ENCODE measurements at places on chromosomes 16 and 17.

DNA sequence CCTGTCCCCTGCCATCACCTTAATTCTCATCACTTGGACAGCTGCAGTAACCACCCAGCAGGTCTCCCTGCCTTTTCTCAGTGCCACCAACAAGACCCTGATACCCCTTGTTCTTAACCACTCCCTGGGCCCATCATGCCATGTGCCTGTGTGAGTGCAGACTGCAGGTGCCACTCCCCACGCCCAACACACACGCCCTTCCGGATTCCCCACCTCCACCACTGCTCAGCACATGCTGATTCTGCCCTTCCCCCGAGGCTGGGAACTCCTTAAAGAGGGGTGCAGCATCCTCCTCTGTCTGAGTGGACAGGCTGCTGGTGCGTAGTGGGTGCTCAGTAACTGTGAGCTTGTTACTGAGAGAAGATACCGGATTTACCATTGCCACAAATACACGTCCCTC, 52.4 kb downstream of the PLD6 start:
- DNase-seq: no peak

GRCh38 chr17:70295731-70296130, 126.4 kb downstream of the KCNJ2 start:
- DNase-seq: peak; percentile 78

GRCh38 chr17:73189417-73190099, 3.3 kb upstream of the COG1 start:
- peak; percentile 76 for DNase-seq

GRCh38 chr16:15879255-15879811, 9.1 kb downstream of the CEP20 start:
- DNase-seq: peak; percentile 74

GRCh38 chr17:65345261-65346005, 208.3 kb downstream of the RGS9 start:
- DNase-seq: no peak

GRCh38 chr16:35678-36305, 17.6 kb downstream of the POLR3K start:
- DNase-seq: no peak

GRCh38 chr17:32345951-32346600, 3.9 kb upstream of the ZNF207 start:
- DNase-seq: no peak

DNA sequence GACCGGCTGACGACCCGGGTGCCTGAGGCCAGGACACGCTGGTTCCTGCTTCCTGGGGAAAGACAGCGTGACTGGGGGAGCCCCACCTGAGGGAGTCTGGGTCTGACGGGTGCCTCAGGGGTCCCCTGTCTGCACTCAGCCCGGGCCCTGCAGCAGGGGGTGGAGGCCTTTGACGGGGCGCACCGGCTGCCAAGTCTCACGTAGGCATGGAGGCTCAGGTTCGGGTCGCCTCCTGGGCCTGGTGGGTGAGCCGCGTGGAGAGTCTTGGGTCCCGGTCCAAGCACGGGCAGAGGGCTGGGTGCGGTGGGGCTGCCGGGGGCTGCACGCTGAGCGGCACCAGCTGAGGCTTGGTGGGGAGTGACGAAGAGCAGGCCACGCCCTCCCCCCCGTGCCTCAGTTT, 40.9 kb downstream of the SOX8 start:
- no peak for DNase-seq

- DNase-seq: no peak
Measured at GRCh38 chr17:81084680-81085419, 49.9 kb downstream of the BAIAP2 start.

DNA sequence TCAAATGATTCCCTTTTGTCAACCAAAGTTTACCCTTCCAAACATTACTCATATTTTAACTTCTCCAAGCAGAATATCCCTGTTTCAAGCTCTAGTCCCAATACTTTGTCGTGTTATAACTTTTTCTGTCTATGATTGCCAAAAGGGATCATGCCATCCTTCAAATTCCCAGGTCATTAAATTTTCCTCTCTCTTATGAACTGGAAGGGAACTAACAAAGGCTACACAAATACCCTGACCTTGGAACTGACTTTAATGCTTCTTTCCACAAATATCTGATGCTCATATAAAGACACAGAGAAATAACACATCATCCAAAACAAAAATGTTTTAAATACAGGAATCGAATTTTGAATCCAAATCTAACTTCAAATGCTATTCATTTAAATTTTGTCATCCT, 1352.7 kb downstream of the CDH11 start:
- DNase-seq: no peak

GRCh38 chr17:64028874-64029464, 8.5 kb upstream of the ICAM2 start:
- DNase-seq: peak; percentile 63

DNA sequence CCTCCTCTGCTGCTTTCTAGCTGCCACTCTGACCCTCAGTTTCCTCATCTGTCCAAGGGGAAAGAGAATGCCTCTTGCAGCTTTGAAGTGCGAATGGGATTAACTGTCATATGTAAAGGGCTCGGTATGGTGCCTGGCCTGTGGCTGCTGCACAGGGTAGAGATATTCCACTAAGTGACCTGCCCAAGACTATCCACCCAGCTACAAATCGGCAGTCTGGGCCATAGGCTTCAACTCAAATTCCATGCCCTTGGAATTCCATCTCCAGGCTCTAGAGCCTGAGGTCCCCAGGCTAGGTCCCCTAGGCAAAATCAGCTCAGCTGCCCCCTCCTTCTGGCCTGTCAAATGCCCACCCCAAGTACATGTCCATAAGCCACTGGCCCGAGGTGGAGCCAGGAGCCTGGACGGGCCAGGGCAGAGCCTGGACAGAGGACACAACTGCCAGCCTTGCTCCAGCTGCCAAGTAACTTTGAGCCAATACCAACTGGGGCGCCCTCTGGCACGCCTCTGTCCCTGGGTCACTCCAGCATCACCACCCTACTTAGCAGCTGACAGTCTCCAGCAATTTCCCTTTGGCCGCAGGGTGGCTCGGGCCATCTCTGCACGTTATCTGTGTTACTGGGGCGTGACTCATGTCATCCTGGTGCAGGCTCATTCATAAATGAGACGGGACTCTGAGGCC, 57.2 kb downstream of the SDK2 start:
- DNase-seq: no peak

DNA sequence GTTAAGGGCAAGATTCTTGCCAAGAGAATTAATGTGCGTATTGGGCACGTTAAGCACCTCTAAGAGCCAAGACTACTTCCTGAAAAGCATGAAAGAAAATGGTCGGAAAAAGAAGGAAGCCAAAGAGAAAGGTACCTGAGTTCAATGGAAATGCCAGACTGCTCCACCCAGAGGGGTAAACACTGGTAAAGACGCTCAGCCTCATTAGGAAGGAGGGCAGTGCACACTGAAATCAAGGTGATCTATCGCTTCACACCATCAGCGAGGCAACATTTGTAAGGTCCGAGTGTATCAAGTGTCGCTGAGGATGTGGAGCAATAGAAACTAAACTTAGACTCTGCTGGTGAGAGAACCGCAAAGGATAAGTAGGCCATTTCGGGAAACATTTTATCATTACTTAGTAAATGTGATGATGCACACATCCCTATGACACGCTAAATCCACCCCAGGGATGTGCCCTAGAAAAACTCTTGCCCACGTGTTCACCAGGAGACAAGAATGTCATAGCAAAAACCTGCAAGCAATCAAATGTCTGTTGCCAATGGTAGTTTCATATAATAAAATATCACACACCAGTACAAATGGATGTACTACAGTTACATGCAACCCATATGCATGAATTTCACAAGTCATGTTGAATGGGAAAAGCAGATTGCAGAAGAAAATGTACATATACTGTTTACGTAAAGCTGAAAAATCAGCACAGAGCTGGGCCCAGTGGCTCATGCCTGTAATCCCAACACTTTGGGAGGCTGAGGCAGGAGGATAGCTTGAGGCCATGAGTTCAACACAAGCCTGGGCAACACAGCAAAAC, 23.6 kb downstream of the CNTROB start:
- DNase-seq: no peak

DNA sequence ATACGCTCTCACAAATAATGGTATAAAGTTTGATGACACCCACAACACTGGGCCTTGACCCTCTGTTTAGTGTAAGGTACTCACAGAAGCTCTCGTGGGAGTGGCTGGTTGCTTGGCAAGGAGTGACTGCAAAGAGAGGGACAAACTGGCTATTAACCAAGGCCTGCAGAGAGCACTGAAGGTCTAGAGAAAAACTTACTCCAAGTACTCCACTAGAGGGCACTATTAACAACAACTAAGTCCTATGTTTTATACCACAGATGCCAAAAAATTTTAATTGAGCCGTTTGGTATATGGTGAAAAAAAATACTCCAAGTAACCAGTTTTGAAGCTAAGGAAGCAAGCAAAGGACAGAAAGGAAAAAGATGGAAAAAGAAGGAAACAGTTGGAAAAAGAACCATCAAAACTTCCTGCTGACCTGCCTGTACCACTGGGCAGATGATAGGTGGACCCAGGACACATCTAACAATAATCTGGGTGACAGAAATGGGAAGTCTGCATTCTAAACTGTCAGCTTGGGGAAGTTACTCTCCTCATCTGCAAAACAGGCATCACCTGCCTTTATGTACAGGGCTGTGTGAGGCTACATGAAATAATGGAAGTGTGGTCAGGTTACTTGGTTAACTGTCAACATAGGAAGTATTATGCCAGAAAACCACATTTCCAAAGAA, 23.2 kb downstream of the DYNC1LI2 start:
- DNase-seq: peak; percentile 71

GRCh38 chr16:10635365-10636021, 55.1 kb upstream of the EMP2 start:
- peak; percentile 30 for DNase-seq

DNA sequence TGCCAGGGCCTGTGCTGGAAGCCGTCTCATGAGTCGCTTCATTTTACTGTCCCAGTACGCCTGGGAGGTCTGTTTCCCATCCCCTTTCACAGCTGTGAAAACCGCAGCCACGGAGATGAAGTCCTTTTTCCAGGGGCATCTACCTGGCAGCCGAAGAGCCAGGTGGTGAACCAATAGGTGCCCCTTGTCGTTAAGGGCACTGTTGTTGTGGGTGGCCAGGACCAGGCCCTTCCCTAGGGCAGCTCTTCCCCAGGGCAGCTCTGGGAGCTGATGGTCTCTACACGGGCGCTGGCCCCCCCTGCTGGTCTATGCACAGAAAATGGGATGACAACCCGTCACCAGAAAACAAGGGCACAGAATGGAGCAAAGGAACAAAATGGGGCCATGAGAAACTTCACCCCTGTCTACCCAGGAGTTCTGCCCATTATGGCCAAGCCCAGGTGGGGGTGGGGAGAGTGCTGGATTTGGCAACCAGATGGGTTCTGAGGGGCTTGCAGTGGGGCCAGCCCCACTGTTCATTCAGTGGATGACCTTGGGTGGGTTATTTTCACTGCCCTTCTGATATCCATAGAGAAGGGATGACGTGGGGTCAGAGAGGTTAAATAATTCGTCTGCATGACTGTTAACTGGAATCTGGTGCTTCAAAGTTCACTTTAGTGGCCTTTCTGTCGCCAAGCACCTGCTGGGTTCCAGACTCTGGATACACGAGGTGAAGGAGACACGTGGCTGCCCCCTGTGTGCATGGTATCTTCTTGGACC, 11.5 kb downstream of the RMI2 start:
- peak; percentile 79 for DNase-seq

- DNase-seq: peak; percentile 57
Measured at GRCh38 chr17:4162775-4163466, 19.9 kb downstream of the CYB5D2 start.

GRCh38 chr17:12706070-12706469, 40.4 kb downstream of the MYOCD start:
- DNase-seq: no peak

DNA sequence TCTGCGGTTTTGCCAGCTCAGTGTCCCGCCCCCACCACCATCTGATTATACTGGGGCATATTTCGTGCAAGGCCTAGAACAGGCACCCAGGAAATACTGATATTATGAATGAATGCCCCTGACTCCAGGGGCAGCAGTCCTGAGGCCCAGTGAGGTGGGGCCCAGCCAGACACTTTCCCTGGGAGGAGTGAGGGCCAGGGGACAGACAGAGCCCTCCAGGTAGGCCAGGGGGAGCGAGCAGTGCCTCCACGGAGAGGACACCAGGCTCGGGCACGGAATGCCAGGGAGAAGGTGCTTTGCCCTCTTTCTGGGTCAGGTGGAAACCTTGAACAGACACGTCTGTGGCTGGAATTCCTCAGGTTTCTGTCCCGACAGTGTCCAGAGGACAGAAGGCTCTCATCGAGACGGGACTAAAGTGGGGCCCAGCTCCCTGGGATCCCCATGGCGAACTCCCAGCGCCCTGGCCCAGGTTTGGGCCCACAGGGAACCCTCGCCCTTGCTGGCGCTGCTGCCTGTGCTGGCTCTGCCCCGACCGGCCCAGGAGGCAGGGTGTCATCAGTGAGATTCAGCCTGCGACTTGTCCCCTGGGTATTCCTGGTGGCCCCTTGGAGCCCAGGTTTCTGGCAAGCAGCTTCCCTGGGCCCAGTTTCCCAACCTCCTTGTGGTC, 4.3 kb downstream of the KATNB1 start:
- DNase-seq: no peak

DNA sequence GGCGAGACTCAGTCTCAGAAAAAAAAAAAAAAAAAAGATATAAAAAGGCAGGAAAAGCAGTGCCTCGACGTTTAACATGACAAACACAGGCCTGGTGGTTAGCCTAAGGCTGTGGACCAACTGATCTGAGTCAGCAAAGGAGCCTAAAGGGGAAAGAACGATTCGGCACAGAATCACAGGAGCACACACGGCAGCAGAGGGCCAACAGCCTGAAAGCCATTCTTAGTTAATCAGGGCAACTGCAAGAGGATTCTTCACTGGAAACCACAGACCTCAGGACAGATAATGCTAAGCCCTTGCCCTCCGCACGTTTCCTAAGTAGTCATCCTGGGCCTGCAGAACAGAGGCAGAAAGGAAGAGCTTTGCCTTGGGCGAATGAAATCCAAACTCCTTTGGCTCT, 14.7 kb downstream of the TMEM11 start:
- no peak for DNase-seq

- DNase-seq: no peak
Measured at GRCh38 chr16:15773968-15774367, 82.9 kb downstream of the MYH11 start.

GRCh38 chr16:7363422-7364417, 31.1 kb downstream of the RBFOX1 start:
- DNase-seq: no peak

GRCh38 chr16:19011169-19011731, 27.5 kb downstream of the TMC7 start:
- no peak for DNase-seq

- peak; percentile 38 for DNase-seq
Measured at GRCh38 chr17:38632334-38632733, 26.6 kb upstream of the SRCIN1 start.

DNA sequence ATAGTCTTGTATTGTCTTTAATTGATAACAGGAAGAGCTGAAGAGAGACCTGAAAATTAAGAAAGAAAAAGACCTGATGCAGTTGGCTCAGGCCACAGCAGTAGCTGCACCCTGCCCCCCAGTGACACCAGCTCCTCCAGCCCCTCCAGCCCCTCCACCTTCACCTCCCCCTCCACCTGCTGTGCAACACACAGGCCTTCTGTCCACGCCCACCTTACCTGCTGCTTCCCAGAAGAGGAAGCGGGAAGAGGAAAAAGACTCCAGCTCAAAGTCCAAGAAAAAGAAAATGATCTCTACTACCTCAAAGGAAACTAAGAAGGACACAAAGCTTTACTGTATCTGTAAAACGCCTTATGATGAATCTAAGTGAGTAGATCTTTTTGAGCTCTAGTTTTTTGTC, 36.8 kb downstream of the C17orf58 start:
- DNase-seq: no peak
